ENCODE measurements at places on chromosomes 16 and 17.

GRCh38 chr16:28617874-28618273, 8.0 kb upstream of the SULT1A1 start:
- no peak for DNase-seq

- DNase-seq: no peak
These were observed 413.4 kb downstream of the KCNJ2 start for GRCh38 chr17:70582777-70583176.

- DNase-seq: no peak
These were observed 50.1 kb upstream of the MYH10 start for GRCh38 chr17:8680466-8681169.

DNA sequence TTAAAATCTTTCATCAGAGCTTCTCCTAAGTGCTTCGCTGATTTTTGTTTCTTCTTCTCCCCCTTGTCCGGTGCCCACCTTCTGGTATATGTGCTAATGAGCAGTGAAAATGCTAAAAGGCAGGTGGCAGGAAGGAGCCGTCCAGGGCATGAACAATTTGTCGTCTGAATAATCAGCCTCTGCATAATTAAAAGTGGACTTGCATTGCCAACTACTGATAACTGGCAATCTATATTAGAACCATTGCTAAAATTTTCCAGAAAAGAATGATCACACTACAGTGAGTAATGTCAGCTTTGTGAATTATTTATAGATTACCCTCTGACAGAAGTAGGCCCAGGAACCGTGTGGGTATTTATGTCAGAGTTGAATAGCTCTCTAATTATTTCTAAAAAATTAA, 28.1 kb downstream of the SERPINF1 start:
- peak; percentile 17 for DNase-seq

GRCh38 chr17:17851103-17852002, 14.6 kb upstream of the SREBF1 start:
- no peak for DNase-seq

DNA sequence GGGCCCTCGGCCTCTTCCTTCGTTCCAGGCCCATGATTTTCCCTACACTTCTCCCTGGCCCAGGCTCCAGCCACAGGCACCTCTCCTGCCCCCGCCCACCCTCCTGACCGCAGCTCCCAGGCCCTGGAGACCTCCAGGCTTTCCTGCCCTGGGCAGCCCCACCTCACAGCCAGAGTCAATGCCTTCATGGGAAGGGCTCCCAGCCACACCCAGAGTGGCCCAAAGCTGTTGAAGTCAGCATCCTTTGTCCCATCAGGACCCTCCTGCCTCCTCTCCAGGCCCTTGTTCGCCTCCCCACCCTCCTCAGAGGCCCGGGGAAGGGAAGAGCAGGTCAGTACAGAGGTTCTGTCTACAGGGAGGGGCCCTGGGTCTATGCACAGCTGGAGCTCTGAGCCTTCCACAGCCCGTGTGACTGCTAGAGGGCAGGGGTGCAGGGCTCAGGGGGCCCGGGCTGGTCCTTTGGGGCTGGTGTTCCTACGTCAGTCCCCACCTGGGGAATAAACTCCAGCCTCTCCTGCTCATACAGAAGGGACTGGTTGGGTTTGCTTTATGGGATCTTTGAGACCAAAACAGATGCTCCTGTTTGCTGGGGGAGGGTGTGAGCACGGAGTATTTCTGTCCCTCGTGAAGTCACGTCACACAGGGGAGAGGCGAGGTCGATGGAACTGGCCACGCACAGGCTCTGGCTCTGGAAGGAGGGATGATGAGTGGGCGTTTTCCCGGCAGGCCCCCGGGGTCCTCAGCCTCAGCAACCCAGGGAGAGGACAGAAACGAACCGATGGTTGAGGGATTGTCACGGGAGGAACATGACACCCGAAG, 20.3 kb downstream of the TRARG1 start:
- no peak for DNase-seq

GRCh38 chr16:70804153-70804733, 3.3 kb upstream of the VAC14 start:
- no peak for DNase-seq

GRCh38 chr17:64993867-64994266, 62.7 kb downstream of the GNA13 start:
- DNase-seq: no peak

- DNase-seq: no peak
These were observed at the start of gene CMTM3 for GRCh38 chr16:66604376-66605176. TSS of gene CMTM3 (plus strand) at chr16:66604704. CDS start at chr16:66604806, 102 bp downstream.

GRCh38 chr17:10698096-10698818, 863 bp downstream of the ADPRM start:
- no peak for DNase-seq

DNA sequence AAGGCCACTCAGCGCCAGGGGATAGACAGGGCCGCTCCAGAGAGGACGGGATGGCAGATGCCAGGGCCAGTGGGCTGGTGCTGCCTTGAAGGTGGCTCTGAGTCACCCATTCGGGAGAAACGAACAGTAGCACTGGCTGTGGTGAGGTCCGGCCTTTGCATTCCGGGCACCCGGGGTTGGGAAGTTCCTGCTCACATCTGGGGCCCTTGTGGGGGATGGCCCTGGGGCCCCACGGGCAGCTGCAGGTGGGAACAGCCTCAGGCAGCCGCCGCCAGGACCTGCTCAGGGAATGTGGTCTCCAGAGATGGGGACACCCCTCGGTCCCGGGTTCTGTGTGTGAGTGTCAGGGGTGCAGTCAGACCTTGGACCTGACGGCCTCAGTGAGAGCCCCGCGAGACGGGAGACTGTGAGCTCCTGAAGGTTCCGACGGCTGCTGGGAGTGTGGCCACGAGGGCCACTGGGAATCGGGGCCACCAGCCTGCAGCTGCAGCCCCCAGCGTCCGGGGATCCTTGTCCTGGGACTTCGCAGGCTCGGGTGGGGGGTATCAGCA, 1.4 kb downstream of the CBFA2T3 start:
- DNase-seq: no peak

GRCh38 chr17:1484676-1485422, 7.6 kb downstream of the MYO1C start:
- DNase-seq: no peak

GRCh38 chr17:45931677-45932076, 37.3 kb downstream of the MAPT start:
- DNase-seq: no peak

DNA sequence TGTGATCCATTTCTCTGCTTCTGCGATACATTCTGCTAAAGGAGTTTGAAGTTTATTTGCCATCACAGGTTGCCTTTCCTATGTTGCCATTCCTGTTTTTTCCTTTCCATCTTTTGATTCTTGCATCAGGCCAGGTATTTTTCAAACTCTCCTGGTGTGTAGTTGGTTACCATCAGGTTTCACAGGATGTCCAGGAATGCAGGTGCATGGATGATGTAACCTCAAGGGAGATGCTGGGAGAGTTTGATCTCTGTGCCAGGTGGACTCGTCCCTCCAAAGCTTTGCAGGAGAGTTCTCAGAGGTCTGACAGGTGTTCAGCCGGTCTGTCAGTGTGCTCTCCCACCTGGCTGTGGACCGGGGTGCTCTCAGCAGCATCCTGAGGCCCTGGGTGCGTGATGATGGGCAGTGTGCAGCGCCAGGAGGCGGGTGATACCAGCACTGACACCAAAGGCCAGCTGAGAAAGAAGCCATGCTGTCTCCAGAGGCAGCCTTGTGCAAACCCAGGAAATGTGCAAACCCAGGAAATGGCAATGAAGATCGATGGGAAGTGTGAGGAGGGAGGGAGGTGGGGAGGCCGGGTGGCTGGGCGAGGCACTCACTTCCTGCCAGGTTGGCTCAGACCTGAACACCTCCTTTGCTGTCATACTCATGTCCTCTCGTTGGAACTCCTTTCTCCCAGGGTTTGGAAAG, 1.7 kb downstream of the ATP2C2 start:
- no peak for DNase-seq

- no peak for DNase-seq
These were observed 18.3 kb upstream of the NUDT16L1 start for GRCh38 chr16:4674926-4675530.

- no peak for DNase-seq
These were observed 37.5 kb upstream of the CIBAR2 start for GRCh38 chr16:85149776-85150175.

- no peak for DNase-seq
These were observed 1.5 kb upstream of the BAIAP3 start for GRCh38 chr16:1331712-1332617.

DNA sequence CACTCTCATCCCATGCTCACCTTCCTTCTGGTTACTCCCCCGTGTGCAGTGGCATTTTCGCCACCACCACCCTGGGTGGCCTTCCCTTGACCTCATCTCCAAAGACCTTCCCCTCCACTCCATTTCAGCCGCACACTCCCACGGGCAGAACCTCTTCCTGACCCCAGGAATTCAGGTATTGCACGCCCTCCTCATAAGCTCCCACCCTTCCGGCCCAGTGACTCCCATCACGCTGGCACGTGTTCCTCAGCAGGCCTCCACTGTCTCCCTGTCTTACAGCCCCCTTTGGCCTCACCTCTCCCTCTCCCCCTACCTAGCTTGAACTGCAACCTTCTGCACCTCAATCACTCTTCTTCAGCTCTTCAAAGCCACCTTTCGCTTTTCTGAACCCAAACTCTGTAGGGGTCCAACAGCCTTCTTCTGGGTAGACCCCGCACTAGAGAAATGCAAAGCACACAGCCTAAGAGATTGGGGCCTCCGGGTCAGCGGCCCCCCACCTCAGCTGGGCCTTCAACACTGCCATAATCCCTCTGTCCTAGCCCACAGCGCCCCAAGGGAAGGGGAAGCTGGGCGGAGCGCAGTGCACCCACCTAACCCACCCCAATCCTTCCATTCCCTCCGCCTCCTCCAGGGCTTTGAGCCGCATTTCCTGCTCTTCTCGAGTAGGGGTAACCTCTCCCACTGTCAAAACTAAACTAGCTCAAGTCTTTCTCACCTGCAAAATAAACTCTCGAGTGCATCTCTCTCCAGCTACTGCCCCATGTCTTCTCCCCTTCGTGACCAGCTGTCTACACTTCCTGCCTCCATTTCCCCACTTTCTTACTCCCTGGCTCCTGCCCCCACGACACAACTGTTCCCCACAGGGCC, 1.7 kb upstream of the TMEM97 start:
- DNase-seq: no peak

- DNase-seq: no peak
These were observed 1225.3 kb downstream of the CDH11 start for GRCh38 chr16:63896383-63897109.

DNA sequence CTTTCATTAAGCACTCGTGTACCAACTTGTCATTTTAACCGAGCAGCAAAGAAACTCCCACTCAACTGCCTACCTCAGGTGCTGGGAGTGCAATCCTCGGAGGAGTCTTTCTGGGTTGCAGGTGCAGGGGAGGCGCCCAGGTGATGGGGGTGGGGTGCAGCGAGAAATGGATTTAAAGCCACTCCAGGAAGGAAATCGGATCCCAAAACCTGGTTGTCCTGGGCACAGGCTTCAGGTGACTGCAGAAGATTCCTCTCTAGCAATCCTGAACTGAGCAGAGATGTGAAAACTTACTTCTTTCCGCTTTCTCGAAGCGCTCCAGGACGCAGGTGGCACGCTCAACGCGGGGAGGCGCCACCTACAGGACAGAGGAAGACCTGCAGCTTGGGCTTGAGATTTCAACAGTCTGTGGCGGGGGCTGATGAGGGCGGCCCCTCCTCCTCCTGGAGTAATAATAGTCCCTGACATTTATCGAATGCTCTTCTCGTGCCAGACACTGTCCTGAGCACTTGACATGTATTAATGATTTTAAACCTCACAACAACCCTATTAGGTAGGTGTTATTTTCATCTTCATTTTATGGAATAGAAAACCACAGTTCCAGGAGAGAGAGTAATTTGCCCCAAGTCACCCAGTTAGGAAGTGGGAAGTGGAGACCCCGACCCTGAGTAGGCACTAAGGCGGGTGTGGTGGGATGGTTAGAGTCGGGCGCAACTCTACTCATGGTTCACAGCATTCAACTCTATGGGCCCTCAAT, 27.2 kb upstream of the SKAP1 start:
- peak; percentile 32 for DNase-seq

DNA sequence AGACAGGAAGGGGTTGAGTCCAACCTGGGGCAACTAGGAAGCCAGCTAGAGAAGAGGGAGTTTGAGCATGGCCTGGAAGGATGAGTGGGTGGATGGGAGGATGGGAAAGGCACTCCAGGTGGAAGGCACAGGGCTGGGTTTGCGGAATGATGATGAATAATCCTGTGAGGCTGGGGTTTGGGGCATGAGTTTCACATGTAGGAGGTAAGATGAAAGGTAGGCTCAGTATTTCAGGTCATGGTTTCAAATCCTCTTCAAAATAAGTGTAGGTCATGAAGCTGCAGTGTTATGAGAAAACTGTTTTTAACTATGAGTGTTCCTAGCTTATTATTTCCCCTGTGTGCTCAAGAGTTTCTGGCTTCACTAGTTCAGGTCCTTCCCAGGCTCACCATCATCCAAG, 130.3 kb downstream of the SKAP1 start:
- DNase-seq: no peak

DNA sequence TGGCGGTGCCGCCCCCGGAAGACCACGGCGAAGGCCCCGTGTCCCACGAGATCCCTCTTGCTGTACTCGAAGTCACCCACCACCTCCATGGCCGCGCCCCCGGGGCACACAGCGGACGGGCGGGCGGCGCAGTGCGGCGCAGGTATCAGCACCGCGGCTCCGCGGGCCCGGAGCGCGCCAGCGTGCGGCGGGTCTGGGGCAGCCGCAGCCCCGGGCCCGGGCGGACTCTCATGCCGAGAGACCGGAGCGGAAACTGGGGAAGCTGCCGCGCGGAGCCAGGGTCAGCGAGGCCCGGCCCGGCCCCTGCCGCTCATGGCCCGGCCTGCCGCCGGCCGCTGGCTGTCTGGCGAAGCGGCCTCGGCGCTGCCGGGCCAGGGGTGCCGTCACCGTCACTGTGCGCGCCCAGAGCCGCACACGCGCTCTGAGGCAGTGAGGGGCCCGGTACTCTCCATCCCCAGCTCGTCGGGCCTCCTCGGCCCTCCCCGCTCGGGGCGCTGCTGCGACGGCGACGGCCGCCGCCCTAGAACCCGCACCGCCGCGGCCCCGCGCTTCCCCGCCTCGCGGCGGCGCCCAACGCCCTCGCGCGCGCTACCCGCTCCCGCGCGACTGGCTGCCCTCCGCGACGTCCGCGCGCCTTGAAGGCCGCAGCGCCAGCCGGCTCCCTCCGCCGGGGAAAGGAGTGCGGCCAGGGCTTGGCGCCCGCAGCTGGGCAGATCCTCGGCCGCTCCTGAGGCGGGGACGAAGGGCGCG, at the start of gene ULK2:
ULK2 (minus strand) TSS at position 608 of the 750 bp plus-strand sequence; CDS start at position 89, 519 bp downstream.
- no peak for DNase-seq

GRCh38 chr17:77892031-77892430, 66.5 kb upstream of the TNRC6C start:
- no peak for DNase-seq

- DNase-seq: no peak
These were observed 18.7 kb downstream of the TSPOAP1 start for GRCh38 chr17:58309918-58310259.

DNA sequence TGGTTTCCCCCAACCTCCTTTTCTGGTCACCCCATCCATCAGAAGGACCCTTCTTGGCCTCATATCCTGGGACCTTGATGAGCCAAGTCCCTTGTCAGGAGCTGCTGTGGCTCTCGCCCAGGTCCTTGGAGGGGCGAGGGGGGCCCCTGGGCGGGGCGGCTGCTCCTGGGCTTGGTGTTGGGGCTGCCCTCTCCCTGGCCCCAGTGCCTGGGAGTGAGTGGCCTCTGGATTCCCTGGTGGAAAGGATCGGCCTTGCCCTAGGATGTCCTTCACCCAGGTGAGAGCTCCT, 6.2 kb upstream of the NOTUM start:
- no peak for DNase-seq

GRCh38 chr16:12354296-12354833, 377.8 kb downstream of the SNX29 start:
- DNase-seq: no peak

- no peak for DNase-seq
These were observed 94.7 kb upstream of the TNRC6C start for GRCh38 chr17:77863814-77864161.

GRCh38 chr17:57468932-57469775, 212.8 kb downstream of the MSI2 start:
- no peak for DNase-seq
